ENCODE measurements at places on chromosomes 6 and 20.

GRCh38 chr20:1696521-1697209 is 39.1 kb upstream of the SIRPG start:
- H3K36me3 ChIP-seq = no peaks in the 10 kb centered on the region
- DNase-seq = no peak
- H3K27me3 ChIP-seq = no peaks in the 10 kb centered on the region
- no peak overlapping the region for H3K4me3 ChIP-seq
- H3K4me1 ChIP-seq = no peaks in the 10 kb centered on the region
- no peak overlapping the region for H3K27ac ChIP-seq

DNA sequence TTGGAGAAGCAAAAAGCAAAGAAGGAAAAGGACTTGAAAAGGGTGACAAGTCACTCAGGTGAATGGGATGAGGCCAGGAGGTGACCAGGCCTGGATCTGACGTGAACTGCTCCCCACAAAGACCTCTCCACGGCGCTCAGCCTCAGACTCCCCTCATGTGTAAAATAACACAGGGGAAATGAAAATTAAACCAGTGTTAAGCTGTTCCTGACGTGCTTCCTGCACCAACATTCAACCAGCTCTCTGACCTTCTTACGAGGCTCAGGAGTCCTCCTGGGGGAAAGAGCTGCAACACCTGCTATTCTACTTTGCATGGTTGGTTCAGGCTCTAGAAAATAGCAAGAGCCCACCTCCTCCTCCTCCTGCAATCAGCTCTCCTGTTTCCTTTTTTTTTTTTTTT is 256.7 kb downstream of the ATXN1 start:
- no peak overlapping the region for H3K4me3 ChIP-seq
- no peak overlapping the region for H3K27ac ChIP-seq
- no peaks in the 10 kb centered on the region for H3K4me1 ChIP-seq
- DNase-seq = no peak

- H3K36me3 ChIP-seq = no peaks in the 10 kb centered on the region
- no peaks in the 10 kb centered on the region for H3K4me1 ChIP-seq
- DNase-seq = no peak
- H3K4me3 ChIP-seq = no peak overlapping the region
- no peaks in the 10 kb centered on the region for H3K27me3 ChIP-seq
Measured at GRCh38 chr6:165910184-165910966, 247.3 kb upstream of the PDE10A start.

DNA sequence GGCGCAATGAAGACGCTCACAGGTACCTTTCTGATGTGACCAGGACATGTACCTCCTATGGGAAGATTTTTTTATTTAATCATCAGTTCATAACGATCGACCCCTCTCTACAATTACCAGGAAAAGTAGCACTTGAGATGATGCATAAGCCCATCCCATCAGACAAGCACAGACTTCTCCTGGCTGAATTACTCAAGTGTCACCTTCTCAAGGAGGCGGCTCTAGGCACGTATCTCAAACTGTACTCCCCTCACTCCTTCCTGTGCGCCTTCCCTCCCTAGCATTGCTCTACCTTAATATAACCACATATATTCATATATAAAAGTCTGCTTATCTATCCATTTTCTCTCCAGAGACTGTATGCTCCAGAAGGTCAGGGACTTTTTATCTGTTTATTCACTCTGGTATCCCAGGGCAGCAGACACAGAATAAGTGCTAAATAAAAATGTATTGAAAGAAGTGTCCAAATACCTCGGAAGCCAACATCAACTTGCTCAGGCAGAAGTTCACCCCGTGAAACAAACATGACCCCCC is 71.5 kb downstream of the CNKSR3 start:
- H3K4me3 ChIP-seq = no peak overlapping the region
- DNase-seq = no peak
- H3K4me1 ChIP-seq = no peaks in the 10 kb centered on the region
- H3K27me3 ChIP-seq = no peaks in the 10 kb centered on the region

GRCh38 chr6:20816126-20816525 is 281.9 kb downstream of the CDKAL1 start:
- no peak for DNase-seq
- H3K4me3 ChIP-seq = no peak overlapping the region
- peaks cover under 1% of the 10 kb centered on the region for H3K4me1 ChIP-seq
- H3K36me3 ChIP-seq = peaks cover 5% of the 10 kb centered on the region

All from H9 (cell line).